ENCODE measurements at places on chromosomes 2 and 18.

DNA sequence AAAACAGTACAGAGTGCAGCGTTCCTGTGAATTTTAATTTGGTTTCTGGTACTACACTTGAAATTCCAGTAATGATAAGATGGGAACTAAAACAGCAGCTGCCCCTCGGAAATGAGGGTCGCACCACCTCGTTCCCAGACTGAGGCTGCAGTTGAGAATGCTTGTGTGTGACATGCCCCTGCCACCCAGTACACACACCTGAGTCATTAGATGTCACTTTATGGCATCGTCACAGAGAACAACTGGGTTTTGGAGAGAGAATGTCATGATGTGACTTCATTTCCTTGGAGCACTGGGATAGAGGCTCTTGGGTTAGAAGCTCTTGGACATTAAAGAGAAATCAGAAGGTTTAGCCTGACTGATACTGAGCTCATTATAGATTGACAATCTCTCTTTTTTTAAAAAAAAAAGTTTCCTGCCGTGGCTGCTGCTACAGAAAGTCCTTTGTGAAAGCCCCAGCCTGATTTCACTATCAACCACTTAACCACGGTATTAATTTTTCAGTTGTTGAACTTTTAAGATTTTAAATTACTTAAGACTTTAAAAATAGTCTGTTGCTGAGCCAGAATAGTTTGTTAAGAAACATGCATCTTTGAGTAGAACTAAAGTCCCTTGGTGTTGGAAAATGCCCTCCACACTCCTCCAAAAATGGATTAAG, 24.5 kb downstream of the BCL2L11 start:
- DNase-seq = no peak

- no peak for DNase-seq
These were observed 18.4 kb downstream of the VPS54 start for GRCh38 chr2:64000630-64001381.

DNA sequence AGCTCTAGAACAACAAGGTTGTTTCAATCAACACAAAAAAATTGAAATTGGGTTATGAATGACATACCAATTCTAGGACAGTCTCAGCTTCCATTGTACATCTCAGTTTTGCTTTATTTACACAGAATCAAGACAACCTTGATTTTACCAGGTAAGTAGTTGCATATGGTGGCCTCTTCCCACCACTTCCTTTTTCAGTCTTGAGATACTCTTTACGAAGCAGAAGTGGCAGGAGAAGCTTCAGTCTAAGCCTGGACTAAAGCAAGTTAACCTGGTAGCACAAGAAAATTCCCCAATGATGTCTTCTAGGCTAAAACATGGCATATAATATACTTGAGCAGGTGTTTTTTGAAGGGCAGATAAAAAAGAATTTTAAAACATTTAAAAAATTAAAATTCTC, 10.7 kb upstream of the FAM136A start:
- DNase-seq = no peak

GRCh38 chr2:162245061-162245460, 1.8 kb upstream of the FAP start:
- no peak for DNase-seq

DNA sequence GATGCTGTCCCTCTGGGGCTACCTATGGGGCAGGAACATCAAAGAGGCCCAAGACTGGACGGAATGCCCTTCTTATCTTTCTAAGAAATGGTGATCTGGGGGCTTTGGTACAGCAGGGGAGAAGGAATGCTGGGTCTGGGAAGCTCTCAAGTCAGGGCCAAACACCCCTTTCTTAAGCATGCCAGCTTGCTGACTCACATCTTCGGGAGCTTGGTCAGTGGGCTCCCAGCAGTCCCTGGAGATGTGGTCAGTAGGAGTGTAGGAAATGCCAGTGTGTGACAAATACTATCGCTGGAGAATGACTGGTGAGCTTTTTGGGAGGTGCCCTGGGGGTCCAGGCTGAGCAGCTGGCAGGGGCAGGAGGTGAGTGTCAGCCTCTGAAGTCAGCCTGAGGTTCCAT, 105.0 kb upstream of the CDC42EP3 start:
- no peak for DNase-seq

- no peak for DNase-seq
These were observed 54.2 kb upstream of the NT5C1B start for GRCh38 chr2:18643326-18644114.

- DNase-seq = no peak
These were observed 179.6 kb downstream of the ZBTB7C start for GRCh38 chr18:48229552-48229981.

- no peak for DNase-seq
These were observed 8.1 kb upstream of the TXNDC2 start for GRCh38 chr18:9877655-9878014.

DNA sequence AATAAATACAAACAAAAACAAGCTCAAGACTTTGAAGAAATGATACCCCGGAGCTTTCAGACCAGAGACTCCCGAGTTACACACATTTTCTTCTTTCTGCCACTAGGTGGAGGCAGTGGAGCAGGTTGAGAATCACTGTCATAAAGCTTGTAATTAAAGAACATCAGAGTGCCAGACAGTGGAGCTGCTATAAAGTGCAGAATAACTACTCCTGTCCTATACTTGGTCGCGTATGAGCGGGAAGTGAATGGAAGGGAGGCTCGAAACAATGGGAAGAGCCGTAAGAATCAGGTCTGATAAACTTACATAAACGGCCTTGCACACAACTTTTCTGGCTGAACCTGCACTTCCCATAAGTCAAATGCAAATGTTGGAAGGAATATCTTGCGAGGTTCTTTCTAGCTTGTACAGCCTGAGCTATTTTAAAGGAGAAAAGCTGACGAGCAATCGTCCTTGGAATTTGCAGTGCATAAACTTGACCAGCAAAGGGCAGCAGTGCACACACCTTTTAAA, 189.0 kb downstream of the RPIA start:
- DNase-seq = no peak

GRCh38 chr18:44036501-44036900, 644.2 kb upstream of the SETBP1 start:
- no peak for DNase-seq

DNA sequence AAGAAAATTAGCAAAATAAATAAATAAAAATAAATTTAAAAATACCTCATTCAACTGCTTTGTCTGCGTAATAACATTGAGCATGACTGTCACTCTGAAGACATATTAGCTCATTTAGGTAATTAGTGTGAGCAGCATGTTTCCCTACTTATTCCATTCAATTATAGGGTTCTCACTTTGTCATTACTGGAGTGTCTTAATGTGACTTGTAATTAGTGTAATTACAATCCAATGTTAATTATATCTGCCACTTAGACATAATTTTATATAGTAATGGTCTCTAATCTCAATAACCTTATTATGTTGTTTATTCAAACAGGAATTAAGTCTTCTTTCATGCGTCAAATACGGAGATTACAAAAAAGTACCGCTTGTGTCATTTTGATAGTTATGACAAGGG, 893.9 kb upstream of the ACVR2A start:
- no peak for DNase-seq

- no peak for DNase-seq
These were observed 408.8 kb downstream of the GALNT13 start for GRCh38 chr2:154280543-154280942.

DNA sequence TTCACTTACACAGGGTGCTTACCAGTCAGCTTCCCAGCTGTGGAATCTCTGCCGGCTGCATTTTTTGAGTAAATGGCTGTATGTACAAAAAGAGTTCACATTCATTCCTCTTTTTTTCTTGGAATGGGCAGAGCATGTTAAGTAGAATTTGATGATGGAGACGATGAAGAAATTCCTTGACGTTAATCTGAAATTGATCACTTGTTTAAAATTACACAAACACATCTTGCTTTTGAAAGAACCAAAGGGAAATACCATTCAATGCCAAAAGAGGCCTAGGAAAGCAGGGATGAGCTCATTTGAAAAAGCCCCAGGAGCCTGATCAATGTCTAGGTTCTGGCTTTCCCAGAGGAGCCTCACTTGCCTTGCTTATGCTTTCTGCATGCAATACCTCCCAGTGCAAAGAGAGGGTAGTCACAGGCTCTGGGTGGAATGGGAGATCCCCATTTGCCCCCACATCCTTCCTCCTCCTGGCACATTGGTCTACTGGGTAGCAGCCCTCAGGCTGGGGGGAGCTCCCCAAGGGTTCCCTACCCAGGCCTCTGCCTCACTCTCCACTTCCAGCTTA, 12.3 kb upstream of the SMAD7 start:
- DNase-seq = no peak

- DNase-seq = no peak
These were observed 71.5 kb downstream of the RAB31 start for GRCh38 chr18:9779630-9780029.

DNA sequence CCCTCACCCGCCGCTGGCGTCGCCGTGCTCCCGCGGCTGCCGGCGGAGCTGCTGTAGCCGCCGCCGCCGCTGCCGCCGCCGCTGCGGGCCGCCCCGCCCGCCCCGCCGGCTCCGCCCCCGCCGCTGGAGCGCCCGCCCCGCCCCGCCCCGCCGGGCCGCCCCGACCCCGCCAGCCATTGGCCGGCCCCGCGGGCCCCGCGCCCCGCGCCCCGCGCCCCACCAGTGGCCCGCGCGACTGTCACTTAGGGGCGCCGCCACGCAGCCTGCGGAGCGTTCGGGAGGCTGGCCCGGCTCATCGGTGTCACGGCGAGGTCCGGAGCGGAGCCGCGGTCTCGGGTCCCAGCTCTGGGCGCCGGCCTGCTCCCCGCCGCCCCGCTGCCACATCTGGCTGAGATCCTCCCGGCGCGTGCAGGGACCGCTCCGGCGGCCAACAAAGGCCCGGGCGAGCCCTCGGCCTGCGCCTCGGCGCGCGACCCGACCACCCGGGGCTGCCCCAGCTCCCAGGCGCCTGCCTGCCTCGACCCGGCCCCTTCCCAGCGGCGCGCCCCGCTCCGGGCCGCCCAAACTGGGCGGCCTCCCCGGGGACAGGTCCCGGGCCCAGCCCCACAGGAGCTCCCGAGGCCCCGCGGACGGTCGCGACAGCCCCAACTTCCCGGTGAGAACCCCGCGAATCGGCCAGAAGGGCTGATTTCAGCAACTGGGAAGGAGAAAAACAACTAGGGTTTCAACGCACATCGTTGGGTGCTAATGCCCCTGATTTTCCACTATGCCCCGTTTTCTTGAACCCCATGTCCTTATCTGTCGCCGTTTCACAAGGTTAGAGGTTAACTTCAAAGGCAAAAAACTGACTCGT, at the start of gene MGAT4A:
TSS of gene MGAT4A (minus strand) at position 92 of the 853 bp plus-strand sequence. CDS start 4,800 bp downstream, outside the sequence.
- peak; percentile 75 for DNase-seq

DNA sequence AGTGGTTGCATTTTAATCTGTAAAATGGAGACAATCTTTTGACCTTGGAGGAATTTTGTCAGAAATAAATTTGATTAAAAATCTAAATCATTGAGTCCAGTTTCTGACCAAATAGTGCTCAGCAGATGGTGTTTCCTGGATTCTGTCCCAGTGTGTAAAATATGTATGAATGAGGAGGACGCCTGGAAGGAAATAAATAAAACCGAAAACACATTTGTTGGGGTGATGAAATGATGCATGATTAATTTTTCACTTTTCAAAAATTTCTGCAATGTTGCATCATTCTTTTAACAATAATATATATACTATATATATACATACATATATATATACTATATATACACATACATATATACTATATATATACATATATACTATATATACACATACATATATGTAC, 261.1 kb upstream of the TRIB2 start:
- DNase-seq = no peak

DNA sequence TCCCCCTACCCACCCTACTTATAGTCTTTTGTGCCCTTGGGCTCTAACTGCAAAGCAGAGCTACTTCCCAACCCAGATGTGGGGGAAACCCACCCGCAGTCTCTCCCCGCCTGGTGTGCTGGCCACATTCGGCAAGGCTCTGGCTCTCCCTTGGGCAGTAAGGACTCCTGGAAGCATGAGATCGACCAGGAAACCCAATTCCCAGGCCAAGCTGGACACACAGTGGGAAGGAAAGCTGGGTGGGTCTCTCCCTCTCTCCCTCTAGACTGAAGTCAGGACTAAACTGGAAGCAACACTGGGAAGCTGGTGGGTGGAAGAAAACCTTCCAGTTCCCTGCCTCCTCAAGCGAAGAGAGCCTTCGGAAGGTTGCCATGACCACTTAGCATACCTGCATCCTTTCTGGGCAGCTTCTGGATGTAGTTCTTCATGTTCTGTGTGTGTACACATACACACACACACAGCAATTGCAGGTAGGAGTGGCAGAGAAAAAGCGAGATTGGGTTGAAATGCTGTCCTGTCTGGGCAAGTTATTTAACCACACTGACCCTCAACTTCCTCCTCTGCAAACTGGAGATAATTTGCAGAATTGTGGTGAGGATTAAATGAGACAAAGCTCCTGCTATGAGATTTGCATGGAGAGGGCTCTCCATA, 33.9 kb downstream of the ZBTB7C start:
- DNase-seq = no peak

- DNase-seq = no peak
These were observed 3.8 kb downstream of the DLX2 start for GRCh38 chr2:172098650-172099471.

DNA sequence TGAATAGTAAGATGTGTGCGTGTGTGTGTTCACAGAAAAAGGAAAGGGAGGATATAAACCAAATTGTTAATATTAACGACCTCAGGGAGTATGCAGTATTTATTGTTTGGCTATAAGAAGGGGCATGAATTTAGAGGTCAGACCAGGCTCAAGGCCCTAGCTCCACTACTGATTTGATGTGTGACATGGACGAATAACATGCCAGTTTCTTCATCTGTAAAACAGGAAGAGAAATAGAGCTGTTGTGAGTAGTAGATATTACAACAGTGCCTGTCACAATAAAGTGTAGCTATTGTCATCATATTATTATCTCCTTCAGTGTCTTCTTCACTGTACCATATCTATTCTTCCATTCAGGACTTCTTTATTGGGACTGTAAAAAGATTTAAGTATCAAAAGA, 4.1 kb upstream of the MAT2A start:
- DNase-seq = no peak

DNA sequence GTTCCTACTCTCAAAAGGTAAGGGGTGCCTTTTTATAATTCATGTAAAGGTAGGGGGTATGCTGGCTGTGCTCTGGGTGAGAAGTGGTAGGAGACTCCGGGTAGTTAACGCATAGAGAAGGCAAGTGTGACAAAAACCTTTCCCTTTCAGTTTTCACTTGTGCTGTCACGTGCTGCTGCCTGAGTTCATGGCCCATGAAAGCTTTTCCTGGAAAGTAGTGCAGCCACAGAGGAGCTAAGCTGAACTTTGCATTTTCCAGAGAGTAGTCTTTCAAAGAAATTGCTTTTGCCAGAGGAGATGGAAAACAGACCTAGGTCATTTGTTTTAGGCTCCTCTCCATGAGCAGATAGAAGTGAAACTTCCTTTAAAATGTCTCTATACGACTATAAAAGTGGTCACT, 44.7 kb downstream of the THSD7B start:
- no peak for DNase-seq

DNA sequence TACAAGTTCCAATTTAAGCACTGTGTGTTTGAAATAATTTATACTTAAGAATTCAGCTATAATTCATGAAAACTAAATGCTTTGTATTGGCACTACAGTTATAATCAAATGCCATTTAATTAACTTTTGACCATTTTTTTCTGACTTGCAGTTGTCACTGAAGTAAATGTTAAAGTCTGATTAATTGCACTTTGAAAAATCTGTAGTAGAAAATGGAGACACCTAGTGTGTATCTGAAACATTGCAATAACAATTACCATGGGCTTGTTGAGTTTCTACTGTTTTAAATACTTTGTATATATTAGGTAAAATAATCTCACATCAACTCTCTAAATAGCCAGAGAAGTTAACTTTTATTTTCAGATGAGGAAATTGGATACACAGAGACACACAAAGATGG, 458.6 kb upstream of the FSIP2 start:
- DNase-seq = no peak

GRCh38 chr18:72555101-72555500, 11.0 kb upstream of the CBLN2 start:
- no peak for DNase-seq

- DNase-seq = no peak
These were observed 26.2 kb downstream of the TFPI start for GRCh38 chr2:187528042-187528441.

All from ureter (tissue), 1 donor.